ENCODE measurements at places on chromosomes 11 and 22.
A peak's percentile ranks its signal among the peaks of the same experiment; 100 is the strongest.

DNA sequence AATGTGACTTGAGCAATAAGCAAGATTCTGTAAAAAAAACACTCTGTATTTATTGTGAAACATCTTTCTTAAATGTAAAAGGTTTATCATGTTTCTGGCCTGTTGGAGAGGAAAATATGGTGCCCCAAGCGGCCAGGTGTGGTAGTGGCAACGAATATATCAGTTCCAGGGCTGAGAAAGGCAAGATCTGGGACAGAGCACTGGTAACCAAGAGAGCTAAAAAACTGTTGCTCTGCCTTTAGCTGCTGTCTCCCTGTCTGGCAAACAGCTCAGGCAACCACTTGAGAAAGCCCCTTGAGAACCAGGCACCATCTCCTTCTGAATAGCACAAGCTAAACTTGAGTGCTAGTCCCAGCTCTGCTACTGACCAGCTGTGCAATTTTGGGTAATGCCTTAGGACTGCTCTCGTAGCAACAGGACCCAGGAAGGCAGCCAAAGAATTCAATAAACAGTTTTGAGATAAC lies 129.9 kb downstream of the KCNC1 start:
- DNase-seq = no peak

DNA sequence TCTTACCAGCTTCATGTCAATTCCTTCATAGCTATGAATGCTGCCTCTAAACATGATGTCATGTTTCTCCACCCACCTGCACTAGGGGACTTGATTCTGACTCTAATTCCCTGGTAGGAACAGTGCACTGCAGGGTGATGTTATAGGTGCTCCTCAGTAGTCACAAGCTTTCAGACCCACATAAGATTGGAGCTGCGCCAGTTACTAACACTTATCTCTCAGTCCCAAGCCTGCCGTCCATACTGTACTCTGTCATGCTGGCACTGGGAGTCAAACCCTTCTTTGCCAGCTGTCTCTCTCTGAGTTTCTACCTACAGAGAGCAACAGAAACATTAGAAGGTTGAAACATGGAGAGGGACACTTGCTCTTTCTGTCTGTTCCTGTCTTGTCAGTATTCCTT lies 5.5 kb downstream of the OR56A1 start:
- DNase-seq = no peak

DNA sequence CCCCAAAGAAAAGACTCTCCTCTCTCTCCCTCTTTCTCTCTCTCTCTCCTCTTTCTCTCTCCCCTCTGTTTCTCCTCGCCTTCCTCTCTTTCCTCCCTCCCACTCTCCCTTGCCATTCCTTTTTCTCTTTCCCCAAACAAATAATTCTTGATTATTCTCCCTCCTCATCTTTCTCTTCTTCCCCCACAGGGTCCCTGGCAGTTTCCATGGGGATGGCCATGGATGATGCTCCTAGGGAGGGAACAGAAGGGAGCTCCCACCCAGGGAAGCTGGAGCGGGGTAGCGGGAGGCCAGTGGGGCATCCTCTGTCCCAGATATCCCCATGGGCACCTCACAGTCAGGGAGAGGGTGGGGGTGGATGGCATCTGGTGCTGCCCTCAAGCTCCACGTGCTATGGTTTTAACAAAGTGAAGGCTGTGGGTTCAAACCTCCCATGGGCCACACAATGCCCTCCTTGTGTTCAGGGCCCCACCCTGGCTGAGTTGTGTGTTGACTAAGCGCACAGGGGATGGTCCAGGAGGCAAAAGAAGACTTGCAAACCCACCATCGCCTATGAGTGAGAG lies 266.4 kb downstream of the BUD13 start:
- DNase-seq = no peak

DNA sequence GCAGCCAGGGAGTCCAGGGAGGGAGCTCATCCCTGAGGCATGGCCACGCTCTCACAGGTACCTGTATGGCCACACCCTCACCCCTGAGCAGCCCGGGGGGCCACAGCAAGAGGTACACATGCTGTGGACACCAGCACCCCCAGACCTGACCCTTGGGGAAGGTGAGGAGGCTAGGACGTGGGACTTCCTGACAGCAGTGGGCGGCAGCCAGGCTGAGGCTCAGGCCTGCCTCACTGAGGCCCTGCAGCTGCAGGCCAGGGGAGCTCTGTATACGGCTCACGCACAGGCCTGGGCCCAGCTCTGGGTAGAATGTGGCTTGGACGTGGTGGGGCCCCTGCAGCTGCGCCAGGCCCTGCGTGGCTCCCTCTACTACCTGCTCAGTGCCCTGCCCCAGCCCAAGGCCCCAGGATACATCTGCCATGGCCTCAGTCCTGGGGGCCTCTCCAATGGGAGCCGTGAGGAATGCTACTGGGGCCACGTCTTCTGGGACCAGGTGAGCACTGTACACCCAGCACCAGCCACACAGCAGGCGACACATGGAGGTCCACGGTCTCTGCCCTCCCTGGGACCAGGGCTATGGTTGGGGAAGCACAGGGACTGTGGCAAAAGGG lies 1.8 kb downstream of the PGGHG start:
- DNase-seq = no peak

DNA sequence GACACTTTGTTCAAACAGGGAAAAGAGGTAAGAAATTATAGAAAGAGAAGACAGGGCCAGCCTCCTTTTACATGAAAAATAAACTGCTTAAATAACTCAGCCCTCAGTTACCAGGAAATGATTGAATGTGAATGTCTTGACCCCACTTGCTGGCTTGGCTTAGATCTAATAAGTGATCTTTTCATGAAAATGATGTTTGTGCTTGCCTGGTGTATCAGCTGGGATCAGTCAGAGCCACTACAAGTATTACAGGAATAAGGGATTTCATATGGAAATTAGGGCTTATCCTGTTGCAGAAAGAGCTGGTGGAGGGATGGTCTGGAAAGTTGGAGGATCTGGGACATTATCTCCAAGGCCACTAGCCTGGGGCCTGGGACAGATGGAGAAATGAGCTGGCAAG lies 51.8 kb downstream of the COMMD9 start:
- DNase-seq = no peak

GRCh38 chr11:61679893-61680621 lies at the start of gene DAGLA:
Gene DAGLA (plus strand): TSS chr11:61680391. CDS start chr11:61720156, 39,765 bp downstream.
- peak; percentile 83 for DNase-seq

GRCh38 chr11:128318856-128319474 lies 268.4 kb downstream of the ETS1 start:
- no peak for DNase-seq

- no peak for DNase-seq
These were observed 453 bp downstream of the GAS2 start for GRCh38 chr11:22666688-22667439.

GRCh38 chr11:112260490-112260889 lies at the start of gene PLET1:
Gene PLET1 (minus strand): TSS chr11:112260860. CDS start chr11:112260589, 271 bp downstream.
- no peak for DNase-seq

DNA sequence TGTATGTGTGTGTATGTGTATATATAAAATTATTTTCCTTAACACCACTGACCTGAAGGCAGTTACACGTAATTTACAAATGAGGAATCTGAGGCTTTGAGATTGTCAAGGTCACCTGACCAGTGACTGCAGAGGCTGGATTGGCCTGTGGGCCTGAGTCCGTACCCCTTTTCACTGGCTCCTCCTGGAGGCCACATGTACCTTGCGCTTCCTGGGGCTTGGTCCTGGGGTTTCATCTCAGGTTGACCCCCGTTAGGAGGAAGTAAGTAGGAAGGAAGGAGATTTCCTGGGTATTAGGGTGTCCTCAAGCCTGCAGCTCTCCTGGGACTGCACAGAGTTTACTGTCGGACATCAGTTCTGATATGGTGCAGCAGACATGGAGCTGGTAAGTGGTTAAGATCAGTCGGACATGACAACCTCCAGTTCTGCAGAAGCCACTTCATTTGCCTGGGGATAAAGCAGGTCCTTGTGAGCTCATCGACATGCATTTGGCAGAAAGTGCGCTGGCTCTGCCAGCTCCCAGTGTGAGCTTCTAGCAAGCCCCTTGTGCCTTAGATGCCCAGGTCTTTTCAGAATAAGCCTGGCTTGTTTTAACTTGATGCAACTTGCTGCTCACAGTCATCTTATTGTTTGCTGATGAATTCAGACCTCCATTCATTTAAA lies 36.6 kb downstream of the ST3GAL4 start:
- no peak for DNase-seq

DNA sequence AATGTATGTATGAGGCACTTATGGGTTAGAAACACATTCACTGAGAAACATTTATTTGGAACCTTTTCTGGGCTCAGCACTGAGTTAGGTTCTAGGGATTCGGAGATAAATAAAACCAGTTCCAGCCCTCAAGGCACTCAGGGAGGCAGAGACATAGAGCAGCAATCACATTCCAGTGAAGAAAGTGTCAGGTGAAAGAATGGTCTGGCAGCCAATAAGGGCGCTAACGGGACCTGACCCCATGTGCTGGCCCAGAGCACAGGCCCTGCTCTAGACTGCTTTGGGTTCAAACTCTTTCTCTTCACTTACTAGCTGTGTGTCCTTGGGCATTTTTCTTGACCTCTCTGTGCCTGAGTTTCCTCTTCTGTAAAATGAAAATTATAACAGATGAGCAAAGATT lies 146.0 kb upstream of the SYT13 start:
- DNase-seq = no peak

DNA sequence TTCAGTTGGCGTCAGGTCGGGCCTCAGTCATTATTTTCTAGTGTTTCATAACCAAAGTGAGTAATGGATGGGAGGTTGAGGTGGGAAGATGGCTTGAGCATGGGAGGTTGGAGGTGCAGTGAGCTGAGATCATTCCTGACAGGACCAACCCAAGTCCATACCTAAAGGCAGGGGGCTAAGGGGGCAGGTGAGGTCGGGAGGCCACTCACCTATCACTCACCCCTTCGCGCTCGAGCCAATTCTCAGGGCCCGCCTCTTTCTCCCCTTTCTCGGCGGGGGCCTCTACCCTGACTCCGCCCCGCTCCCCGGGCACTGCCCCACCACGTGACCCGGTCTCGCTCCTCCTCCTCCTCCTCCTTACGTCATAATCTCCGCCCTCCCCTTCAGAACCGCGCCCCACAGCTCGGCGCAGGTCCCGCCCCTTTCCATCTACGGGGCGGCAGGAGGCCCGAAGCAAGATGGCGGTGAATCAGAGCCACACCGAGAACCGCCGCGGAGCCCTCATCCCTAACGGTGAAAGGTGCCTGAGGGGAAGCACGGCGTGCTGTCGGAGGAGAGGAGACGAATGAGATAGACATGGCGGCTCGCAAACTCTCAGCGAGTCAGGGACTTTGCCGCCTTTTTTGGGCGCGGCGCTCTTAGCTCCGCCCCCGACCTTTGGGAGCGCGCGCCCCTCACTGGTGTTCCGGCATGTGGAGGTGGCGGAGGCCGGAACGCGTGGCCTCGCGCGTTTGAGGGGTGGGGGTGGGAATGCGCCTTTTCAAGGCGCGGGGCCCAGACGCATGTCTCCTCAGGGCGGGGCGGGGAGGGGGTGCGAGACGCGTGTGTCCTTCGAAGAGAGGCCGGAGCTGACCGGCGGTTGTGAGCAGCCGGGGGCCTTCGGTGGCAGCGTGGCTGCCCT lies at the start of gene WBP2NL:
Gene WBP2NL, plus strand, starts transcription at position 428 of the 901 bp plus-strand sequence. Its CDS starts 31 bp downstream, at position 459.
- DNase-seq = peak; percentile 57

GRCh38 chr11:72721276-72721675 lies 30.9 kb downstream of the ARAP1 start:
- no peak for DNase-seq

- DNase-seq = no peak
These were observed 11.8 kb downstream of the PNPLA5 start for GRCh38 chr22:43879901-43880540.

- peak; percentile 73 for DNase-seq
These were observed 76.0 kb downstream of the TRIM29 start for GRCh38 chr11:120061761-120062560.

- no peak for DNase-seq
These were observed 6.3 kb downstream of the PPM1F start for GRCh38 chr22:21946262-21946925.

GRCh38 chr11:79152511-79152910 lies 288.3 kb downstream of the TENM4 start:
- no peak for DNase-seq

DNA sequence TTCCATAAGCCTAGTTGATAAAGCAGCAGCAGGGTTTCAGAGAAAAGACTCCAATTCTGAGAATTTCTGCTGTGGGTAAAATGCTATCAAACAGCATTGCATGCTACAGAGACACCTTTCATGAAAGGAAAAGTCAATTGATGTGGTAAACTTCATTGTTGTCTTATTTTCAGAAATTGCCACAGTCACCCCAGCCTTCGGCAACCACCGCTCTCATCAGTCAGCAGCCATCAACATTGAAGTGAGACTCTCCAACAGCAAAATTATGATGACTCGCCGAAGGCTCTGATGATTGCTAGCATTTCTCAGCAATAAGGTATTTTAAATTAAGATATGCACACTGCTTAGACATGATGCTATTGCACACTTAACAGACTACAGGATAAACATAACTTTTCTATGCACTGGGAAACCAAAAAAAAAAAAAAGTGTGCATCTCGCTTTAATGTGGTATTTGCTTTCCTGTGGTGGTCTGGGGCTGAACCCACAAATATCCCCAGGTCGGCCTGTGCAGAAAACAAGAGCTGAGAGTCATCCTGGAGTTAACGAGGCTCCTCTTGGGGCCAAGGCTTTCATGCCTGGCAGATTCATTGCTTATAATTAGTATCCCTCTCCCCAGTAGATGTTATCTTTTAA lies 192.1 kb downstream of the CTTN start:
- DNase-seq = no peak

DNA sequence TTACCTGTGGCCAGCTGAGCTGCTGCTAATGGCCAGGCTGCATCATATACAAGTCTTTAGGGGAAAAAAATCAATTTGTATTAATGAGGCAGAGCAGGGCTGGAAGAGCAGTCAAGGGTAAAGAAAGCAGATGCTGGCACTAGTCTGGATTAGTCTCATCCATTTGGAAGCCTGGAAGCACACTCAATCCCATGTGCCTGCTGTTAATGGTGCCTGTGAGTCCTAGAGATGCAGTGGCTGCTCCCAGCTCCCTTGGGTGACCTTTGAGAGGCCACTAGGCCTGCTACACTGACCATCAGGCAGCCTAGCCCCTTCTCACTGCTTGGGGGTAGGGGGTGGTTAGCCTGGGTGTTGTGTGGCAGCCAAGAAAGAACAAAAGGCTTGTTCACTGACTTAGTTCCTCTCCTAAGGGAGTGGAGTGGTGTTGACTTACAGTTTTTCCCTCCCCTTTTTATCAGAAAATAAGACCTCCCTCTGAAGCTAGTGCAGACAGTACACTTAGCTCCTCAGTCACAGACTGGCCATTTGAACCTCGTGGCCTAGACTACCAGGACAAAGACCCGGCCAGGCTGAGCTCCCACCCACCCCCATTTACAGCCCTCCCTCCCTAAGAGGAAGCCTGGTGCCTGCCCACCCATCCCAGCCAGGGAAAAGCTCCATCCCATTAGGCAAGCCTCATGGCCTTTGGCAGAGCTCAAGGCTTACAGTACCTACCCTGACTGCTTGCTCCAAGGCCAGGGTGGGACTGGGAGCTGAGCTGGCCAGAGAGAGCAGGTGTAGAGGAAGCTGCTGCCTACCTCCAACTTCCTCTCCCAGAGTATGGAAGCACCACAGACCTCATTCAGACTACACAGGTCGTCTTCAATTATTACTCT lies 7.8 kb downstream of the PIK3IP1 start:
- no peak for DNase-seq

GRCh38 chr11:1009991-1010390 lies 26.5 kb downstream of the MUC6 start:
- DNase-seq = peak; percentile 32

All from hindlimb muscle (tissue), 1 donor.